ENCODE measurements at places on chromosomes 3 and 15.
A peak's percentile ranks its signal among the peaks of the same experiment; 100 is the strongest.

- no peak for DNase-seq
These were observed 332.3 kb upstream of the C2CD4B start for GRCh38 chr15:62497356-62497755.

GRCh38 chr15:61857169-61857829 lies 202.9 kb downstream of the VPS13C start:
- DNase-seq = no peak

DNA sequence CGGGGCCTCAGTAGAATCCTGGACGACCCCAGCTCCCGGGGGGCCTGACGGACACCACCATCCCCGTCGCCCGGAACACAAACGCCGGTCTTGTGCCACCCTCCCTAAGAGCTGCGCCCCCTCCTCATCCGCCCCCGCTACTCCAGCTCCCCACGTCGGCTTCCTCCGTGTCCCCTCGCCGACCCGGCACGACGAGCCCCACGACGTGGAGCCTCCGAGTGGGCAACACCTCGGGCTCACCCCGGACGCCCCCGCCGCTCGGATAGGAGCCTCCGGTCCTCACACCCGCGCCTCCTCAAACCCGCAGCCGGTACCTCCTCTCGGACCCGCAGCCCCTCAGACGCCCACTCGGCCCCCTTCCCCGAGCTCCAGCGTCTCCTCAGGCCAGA lies 525 bp downstream of the NPTN start:
- DNase-seq = no peak

DNA sequence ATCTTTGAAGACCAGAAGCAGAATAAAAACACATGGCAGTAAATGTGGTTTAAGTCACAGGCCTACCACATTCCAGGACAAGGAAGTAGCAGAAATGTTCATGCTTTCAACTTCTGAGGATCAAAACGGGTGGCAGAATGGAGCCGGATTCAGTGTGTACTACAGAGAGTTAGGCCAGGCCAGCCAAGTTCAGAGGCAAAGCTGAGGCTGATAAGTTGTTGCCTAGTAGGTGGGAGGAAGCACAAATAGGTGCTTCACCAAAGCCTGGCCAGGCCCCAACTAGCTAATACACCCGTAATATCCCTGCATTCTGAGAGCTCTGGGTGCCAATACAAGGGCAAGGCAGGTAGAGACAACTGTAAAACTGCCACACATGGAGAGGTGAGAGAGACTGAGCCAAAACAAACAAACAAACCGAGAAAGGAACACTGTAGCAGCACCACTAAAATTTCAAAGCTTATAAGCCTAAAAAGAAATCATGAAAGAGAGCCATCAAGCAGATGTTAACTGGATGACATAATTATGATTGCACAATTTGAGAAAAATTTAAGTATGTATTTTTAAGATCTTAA lies 156.4 kb upstream of the CBLB start:
- DNase-seq = peak; percentile 75

- DNase-seq = no peak
These were observed 9.7 kb upstream of the RIOX2 start for GRCh38 chr3:97981886-97982285.
